ENCODE measurements at places on chromosomes 6 and 20.

- no peak for DNase-seq
Observed at GRCh38 chr6:104017410-104018381, 842.0 kb downstream of the HACE1 start.

DNA sequence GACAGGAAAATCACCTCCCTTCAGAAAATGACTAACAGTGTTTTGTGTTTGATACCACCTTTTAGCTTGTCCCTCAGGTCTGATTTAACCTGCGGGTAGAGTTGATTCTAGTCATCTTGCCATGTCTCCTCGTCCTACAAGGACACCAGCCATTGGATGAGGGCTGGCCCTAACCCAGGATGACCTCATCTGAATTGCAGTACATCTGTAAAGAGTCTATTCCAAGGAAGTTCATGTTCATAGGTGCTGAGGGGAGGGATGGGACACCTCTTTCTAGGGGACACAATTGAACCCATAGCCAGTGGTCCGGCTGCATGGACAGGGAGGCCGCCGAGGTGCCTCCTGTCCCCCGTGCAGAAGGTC lies 52.0 kb upstream of the DACT2 start:
- DNase-seq, result no peak

DNA sequence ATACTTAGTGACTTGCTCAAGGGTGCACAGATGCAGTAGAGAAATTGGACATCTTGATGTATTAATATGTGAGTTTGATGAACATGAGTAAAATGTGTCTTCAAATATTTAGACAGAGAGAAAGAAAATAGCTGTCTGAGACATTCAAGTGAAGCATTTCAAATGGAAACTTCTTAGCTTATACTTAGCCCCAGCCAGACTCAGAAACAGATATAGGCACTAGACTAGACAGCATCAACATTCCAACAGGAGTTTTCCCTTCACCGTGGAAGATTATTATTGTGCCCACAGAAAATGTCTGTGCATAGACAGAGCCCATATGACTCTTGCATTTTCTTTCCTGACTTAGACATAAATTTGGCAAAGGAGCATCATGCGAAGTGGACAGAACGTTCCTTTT lies 443.0 kb downstream of the PLCB1 start:
- DNase-seq, result no peak

- no peak for DNase-seq
Observed at GRCh38 chr6:143261899-143262436, 188.5 kb downstream of the ADAT2 start.

DNA sequence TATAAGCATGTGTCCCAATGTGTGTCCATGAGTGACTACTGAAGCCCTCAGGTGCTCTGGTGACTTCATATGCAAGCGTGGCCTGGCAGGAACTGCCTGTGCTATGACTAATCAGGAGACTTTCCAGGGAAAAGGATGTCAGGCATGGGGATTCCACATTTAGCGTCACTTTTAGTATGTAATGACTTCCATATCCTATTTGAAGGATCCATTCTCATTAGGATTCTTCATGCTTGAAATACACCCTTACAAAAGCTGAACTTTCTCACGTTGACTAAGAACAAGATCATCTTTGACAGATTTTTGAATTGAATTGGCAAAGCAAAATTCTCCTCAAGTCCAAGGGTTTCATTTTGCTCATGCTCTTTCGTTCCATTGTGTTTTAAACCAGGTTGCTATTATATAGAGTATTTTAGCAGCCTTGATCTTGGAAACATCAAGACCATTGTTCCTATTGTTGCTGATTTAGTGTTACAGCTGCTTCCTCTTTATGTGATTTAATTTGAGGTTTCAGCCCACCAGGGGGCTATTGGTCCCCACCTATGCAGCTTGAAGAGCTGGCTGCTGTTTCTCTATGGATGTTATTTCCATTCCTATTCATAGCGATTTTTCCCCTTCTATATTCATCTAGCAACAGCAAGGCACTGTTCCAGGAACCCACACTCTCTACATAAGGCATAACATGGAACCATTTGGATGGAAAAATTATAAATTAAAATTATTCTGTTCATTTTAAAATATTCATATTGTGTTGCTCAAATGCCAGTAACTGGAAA lies 418.6 kb downstream of the CDKAL1 start:
- DNase-seq, result no peak

- DNase-seq, result no peak
Observed at GRCh38 chr20:56451056-56451765, 17.2 kb upstream of the RTF2 start.

GRCh38 chr20:33443006-33443511 lies 504 bp downstream of the SNTA1 start:
- DNase-seq, result peak; percentile 56

DNA sequence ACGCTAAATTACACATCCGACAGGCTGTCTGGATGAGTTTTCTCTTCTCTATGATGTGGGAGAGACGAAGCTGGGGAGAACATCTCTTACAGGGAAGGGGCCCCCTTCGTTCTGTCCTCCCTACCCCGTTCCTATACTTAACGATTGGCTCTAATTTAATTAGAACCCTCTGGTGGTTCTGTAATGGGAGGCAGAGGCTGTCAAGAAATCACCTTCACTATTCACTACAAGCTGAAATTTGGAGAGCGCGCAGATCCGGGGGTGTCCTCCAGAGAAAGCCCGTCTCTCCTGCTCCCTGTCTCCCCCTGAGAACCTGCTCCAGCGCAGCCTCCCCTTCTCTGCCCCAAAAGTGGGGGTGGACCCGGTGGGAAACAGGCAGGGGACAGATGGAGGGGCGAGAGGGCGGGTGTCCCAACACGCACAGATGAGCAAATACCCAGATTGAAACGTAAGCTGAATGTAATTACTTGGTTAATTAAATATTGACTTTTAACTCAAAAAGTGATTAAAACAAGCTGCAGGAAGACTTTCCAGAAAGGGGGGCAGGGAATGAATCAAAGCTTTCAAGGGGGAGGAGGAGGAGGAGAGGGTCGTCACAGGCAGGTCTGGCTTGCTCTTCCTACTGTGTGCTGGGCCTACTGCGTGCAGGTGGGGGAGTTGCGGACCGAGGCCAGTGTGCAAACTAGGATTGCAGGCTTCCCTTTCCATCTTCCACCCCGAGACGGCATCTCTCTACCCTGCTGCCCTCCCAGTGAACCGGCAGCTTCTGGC lies 1.3 kb downstream of the SULF2 start:
- no peak for DNase-seq

DNA sequence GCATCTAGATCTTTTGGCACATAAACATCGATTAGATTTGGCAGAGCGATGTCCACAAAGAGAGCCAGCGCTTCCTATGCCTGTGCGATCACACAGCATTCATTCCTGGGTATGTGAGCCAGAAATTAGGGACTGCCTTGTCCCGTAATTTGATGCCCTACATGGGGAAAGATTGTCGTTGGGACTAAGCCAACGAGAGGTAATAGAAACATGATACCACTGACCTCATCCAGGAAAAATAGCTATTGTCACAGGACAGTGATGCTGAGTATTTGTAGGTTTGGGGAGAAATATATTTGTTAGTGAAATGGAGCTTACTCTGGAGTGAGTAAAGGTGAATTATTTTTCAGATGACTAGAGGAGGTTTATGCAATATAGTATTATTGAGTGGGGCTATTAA lies 154.0 kb downstream of the TSHZ2 start:
- DNase-seq, result peak; percentile 57

Data from HEK293T (cell line).